ENCODE measurements at places on chromosomes 13 and 19.

GRCh38 chr13:95797016-95797415 is 120.1 kb downstream of the DNAJC3 start:
- no peak for DNase-seq

DNA sequence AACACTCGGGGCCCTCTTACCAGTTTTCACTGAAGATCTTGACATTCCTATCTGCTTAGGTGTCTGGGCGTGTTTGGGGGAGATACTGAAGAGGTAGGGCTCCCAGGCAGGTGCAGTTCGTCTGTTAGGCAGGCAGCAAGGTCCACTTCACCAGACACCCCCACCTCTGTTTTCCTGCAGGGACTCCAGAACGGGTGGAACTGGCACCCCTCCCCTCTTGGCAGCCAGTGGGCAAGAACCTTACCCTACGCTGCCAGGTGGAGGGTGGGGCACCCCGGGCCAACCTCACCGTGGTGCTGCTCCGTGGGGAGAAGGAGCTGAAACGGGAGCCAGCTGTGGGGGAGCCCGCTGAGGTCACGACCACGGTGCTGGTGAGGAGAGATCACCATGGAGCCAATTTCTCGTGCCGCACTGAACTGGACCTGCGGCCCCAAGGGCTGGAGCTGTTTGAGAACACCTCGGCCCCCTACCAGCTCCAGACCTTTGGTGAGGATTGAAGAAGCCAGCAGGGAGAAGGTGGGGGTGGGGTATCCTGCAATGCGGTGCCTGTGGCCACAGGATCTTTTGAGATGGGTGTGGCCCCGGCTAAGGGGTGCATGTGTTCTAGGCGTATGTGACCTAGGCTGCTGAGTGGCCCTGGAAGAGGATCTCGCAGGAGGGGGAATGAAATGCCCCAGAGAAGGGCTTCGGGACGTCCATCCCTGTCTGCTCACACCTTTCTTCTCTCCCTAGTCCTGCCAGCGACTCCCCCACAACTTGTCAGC is 3.3 kb upstream of the ICAM4 start:
- no peak for DNase-seq

DNA sequence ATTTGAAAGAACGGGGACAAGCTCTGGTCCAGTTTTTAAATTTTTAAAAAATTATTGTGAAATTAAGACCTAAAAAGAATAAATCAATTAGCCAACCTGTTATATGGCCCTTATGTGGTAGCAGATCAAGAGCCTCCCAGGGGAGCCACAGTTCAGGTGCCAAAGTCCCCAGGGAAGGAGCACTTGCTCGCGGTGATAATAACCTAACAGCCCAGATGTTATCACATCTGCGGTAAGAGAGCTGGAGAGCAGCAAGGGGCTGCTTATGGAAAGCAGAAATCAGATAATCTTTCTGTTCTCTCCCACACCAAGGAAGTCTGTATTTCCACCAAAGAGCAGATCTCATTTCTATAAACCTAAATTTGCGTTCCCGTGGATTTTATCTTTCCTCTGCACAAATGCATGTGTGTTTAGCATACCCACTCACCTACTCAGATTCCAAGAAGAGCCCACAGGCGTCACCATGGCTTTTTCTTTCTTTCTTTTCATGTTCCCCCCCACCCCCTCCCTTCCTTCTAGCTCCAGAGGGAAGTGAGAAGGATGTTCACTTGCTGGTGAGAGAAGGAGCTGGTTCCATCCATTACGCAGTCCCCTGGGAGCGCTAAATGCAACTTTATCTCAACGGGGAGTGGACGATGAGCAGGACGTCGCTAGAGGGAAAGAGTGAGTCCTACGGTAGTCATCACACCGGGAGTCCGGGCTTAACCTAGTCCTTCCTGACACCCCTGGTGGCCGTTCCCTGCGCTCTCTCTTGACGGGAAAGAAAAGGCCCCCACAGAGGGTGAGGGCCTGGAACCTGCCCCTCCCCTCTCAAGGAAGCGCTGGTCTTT is 1.6 kb upstream of the POU4F1 start:
- DNase-seq, result peak; percentile 44

DNA sequence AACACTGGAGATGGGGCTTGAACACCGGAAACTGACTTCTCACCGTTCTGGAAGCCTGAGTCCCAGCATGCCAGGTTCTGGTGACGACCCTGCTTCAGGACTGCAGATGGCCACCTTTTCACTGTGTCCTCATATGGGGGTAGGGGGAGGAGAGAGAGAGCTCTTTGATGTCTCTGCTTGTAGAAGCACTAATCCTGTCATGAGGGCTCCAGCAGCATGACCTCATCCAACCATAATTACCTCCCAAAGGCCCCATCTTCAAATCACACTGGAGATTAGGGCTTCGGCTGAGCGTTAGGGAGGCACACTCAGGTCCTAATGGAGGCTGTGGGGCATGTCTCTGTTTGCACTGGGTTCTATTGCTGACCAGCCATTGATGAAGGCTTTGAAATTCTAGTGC is 255.3 kb downstream of the TEX29 start:
- DNase-seq, result no peak

DNA sequence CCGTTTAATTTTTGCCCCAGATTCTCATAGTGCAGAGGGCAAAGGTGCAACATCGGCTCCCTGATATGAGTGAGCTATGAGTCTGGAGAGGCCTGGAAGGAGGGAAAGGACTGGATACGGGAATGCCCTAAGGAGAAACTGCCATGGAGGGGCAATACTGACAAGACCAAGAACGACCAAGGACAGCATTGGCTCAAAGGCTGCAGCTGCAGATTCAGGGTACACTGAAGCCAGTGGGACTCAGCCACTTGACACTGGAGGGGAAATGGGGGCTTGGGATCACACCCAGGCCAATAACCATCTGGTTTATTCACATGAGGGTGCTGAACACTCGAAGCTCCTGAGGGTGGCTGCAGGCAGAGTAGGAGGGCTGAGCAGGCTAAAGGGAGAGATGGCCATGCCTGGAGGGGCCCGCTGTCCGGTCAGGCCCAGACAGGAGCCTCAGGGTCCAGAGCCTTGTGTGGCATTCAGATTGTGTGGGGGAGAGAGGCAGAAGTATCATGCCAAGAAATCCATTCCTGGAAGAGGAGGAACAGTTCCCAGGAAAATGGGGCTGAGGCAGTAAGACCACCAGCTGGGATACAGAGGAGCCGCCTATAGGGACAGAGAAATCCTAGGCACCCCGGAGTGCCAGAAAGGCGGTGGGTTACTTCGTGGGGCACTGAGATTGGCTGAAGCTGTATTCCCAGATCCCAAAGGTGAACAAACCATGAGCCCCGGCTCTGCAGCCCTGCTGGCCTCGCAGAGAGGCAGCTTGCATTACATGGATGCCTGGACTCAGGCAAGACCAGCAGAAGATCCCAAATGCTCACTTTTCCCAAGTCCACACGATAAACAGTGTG is 20.7 kb downstream of the COL4A1 start:
- no peak for DNase-seq

DNA sequence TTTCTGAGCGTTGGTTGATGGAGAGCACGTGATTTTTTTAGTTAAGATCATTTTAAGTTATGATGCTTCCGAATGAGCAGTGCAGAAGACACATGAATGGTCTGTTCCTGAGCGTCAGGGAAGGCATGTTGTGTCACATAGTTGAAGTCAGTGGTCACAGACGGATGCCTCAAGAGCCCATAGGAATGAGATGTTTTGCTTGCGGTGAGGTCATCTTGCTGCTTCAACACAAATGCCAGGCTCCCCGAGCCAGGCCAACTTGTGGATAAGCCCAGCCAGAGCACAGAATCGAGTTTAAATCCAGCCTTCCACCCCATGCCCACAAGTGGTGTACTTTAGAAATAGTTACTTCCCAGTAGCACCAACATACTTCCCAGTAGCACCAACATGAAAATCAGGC is 5.4 kb downstream of the UPF3A start:
- DNase-seq, result no peak

- DNase-seq, result no peak
Observed at GRCh38 chr13:71949441-71949840, 82.4 kb upstream of the DACH1 start.

- no peak for DNase-seq
Observed at GRCh38 chr19:32771596-32771995, 52.0 kb downstream of the TDRD12 start.

DNA sequence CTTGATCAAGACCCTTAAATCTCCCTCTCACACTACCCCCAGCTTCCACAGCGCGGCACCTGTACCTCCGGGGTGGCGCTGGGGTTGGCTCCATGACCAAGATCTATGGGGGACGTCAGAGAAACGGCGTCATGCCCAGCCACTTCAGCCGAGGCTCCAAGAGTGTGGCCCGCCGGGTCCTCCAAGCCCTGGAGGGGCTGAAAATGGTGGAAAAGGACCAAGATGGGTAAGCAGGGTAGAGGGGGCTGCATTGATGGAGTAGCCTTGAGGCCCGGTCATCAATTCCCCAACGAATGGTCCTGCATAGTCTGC is 8.1 kb upstream of the CD79A start:
- no peak for DNase-seq

DNA sequence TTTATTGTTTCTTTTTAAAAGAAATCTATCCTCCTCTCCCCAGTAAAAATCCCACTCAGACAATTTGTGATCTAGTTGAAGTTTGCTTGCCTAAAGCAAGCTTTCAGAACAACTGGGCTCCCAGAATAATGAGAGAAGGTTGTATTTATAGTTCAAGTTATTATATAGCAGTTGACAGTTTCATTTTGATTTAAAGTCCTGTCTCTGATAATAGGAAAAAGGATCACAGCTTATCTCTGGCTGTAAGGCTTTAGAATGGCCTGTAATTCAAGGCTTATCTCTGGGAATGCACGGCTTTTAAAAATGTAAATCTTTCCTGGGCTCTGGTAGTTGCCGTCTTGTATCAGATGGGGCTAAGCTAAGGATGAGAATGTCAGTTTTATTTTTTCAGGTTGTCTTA is 123.3 kb upstream of the TMTC4 start:
- no peak for DNase-seq

DNA sequence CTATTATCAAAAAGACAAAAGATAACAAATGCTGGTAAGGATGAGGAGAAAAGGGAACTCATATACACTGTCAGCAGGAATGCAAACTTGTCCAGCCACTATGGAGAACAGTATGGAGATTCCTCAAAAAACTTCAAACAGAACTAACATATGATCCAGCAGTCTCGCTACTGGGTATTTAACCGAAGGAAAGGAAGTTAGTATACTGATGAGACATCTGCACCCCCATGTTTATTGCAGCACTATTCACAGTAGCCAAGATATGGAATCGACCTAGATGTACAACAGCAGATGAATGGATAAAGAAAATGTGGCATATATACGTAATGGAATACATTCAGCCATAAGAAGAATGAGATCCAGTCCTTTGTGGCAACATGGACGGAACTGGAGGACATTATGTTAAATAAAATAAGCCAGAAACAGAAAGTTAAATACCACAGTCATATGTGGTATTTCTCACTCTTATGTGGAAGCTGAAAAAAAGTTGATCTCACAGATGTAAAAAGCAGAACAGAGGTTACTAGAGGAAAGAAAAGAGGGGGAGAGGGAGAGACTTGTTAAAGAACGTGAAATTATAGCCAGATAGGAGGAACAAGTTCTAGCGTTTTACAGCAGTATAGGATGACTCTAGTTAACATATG is 83.2 kb downstream of the RUBCNL start:
- DNase-seq, result no peak

- no peak for DNase-seq
Observed at GRCh38 chr13:21723807-21724505, 53.1 kb downstream of the FGF9 start.

DNA sequence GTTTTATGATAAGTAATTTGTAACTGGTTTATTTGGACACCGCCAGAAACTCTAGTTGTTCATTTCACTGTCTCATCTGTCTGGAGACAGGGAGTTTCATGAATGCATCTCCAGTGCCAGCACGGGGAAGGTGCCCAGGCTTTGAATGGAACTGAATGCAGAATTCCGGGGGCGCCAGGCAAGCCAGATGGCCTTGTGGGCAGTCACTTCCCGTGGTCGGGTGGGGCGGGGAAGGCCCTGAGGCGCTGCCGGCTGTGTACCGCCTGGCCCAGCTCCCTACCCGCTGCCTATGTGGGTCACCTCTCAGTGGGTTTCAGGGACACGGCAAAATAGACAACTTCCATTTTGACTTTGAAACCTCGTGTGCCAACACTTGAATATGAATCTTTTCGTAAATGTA is 28.8 kb upstream of the MCF2L start:
- DNase-seq, result no peak

GRCh38 chr13:92560883-92561282 is 665.7 kb upstream of the GPC6 start:
- no peak for DNase-seq

DNA sequence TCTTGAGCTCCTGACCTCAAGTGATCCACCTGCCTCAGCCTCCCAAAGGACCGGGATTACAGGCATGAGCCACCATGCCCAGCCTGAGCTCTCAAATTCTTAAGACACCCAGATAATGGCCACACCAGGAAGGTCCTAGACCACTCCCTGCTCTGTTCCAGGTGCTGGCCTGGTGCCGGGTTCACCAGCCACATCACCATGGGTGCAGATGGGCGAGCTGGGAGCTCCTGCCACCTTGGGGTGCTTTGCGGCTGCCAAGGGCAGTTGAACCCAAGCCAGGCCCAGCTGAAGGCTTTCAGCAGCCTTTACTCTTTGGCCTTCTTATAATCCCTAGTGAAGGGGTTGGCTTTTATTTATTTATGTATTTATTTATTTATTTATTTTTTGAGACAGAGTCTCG is 4.9 kb downstream of the HPN start:
- DNase-seq, result no peak

GRCh38 chr19:3855320-3855719 is 13.5 kb downstream of the ZFR2 start:
- DNase-seq, result no peak

DNA sequence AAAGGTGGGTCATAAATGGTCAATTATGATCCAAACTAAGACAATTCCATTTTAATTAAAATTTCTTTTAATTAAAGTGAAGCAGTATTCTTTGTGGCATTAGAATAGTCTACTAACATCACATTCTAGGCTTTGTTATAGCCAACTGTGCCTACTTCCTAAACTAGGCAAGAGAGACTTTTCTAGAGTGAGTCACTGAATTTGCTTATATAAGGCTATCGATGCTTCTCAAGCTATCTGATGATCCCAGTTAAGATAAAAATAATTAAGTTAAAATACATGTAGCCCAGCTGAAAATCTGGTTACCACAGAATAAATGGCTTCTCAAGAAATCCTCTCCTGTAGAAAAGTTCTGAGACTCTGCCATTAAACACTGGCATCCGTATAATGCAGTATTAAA is 12.5 kb downstream of the ANKRD10 start:
- no peak for DNase-seq

All from B cell (primary cell).